ENCODE measurements at places on chromosomes 5 and 9.

- DNase-seq, result peak; percentile 44
Observed at GRCh38 chr5:57332361-57332760, 150.2 kb downstream of the ACTBL2 start.

DNA sequence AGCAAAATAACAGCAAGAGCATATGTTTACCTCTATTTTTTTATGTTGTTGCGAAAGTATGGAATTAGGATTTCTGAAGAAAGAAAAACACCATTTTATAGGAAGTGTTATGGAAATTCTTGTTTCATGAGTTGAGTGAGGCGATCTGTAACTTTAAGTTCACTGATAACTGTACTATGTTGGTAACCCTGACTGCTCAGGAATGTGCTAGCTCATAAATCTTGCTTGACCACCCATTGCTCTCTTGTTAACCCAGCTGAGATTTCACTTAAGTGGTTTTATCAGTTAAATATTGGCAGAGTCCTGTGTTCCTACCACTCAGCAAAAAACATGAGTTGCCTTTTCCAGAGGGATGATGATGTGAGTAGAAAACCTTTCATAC, 91.1 kb upstream of the STARD4 start:
- DNase-seq, result peak; percentile 23

GRCh38 chr9:82152181-82152580, 163.6 kb downstream of the SPATA31D1 start:
- no peak for DNase-seq

GRCh38 chr5:88821161-88821560, 61.8 kb downstream of the MEF2C start:
- no peak for DNase-seq

GRCh38 chr5:34538026-34538672, 118.0 kb upstream of the RAI14 start:
- DNase-seq, result no peak

DNA sequence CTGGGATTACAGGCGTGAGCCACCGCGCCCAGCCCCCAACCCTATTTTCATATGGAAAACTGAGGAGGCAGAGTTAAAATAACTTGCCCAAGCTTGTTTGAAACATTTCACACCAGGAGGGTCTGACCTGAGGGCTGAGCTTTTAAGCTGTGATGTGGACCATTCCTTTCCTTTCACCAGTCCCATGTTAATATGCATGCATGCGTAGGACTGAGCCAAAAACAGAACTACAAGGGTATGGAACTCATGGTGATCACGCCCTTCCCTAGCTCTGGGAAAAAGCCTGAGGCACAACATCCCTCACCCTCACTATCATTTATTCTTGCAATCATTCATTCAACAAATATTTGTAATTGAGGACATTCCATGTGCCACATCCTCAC, 87.4 kb upstream of the FAM169A start:
- DNase-seq, result no peak

DNA sequence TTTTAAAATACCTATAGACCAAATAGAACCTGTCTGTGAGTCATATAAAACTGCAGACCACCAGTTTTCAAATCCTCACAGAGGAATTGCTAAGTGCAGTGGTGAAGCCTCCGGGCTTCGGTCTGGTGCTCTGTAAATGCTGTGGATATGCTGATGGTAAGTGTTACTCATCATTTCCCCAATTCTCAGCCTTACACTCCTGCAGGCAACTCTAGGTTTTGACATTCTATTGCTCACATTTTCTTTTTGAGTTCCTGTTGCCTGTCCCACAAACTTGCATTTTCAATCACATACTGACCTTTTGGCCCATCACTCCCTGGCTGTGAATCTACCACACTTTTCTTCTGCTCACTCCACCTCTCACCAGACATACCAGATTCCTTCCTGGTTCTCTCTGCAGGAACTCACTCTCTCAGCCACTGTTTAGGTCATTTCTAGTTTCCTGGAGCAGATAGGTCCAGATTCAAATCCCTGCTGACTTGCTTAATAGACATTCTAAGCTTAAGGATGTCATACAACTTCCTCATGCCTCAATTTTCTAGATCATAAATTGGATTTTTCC, 192.9 kb downstream of the RAB3C start:
- no peak for DNase-seq

DNA sequence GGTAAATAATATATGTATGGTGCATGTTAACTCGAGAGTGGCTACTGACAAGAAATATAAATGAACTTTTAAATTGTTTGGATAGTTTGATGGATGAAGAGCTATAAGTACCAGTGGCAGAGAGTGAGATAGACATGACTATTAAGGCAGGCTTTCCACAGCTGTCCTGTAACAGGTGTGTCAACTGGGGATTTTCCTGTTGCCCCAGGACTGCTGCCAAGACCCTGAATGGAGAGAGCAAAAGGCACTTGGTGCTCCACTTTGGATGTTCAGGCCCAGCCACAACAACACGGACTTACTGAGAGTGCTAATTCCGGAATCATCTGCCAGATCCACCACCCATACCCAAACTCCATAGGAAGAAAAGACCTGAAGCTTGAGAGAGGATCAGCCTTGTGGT, 215.1 kb downstream of the SEC61B start:
- DNase-seq, result no peak

DNA sequence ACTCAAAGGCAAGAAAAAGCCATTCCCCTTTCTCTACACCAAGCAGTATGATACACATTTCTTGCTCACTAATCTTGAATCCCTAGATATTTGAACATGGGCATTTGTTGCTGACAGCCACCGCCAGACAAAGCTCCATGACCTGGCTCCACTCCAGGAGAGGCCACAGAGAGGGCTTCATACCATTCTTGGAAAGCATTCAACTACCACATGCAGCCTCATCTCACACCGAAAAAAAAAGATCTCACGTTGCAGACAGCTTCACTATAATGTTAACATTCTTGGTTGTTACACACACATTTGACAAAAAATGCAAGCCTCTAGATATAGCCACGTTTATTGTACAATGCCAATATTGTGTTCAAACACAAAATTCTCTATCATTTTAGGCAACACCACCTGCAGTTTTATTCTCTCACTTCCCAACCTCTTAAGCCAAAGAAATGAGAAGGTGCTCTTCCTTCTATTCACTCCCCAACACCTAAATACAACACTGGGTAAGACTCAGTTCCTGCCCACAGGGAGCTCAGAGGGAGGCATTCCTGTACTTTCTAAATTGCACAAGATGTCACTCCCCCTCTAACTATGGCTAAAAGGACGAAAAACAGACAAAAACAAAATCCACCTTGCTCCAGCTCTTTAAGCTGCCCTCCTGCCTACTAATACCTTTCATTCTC, 222.4 kb downstream of the TSSK1B start:
- peak; percentile 88 for DNase-seq

- DNase-seq, result no peak
Observed at GRCh38 chr9:75939536-75940111, 49.2 kb downstream of the PCSK5 start.

- peak; percentile 56 for DNase-seq
Observed at GRCh38 chr5:6448622-6449464, at the start of gene UBE2QL1. Gene UBE2QL1 (plus strand): TSS chr5:6448859. CDS start chr5:6448894, 35 bp downstream.

GRCh38 chr9:36078051-36078450, 41.3 kb downstream of the RECK start:
- no peak for DNase-seq

GRCh38 chr5:77145666-77146065, 58.6 kb upstream of the ZBED3 start:
- DNase-seq, result no peak

DNA sequence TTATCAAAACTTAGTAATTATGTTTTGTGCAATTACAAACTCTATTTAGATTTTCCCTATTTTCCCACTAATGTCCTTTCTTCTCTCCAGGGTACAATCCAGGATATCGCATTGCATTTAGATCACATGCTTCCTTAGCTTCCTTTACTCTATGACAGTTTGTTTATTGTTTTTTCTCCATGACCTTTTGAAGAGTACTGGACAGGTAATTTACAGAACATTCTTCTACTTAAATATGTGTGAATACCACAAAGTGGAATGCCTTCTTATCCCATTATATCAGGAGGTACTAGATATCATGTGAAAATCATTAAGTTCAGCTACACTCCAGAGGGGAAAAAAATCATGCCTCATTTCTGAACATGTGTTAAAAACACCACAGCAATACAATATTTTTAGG, 776.6 kb upstream of the CDH9 start:
- DNase-seq, result no peak

DNA sequence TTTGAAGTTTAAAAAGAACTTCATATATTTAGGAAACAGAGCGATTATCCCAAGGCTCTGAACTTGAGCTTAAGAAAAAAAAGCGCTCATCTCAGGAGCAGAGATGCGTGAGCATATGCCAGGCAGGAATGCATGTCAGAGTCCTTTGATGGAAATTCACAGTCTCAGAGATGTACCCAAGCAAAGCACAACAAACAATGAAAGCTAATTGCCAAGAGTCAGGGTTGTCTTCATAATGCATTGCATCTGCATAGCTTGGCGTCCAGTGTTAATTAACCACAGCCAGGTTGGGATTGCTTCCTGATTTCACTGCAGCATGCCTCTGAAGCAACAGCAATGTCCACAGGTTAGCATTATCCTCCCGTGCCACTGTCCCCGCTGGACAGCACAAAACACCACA, 907.0 kb upstream of the DMAC1 start:
- DNase-seq, result no peak

DNA sequence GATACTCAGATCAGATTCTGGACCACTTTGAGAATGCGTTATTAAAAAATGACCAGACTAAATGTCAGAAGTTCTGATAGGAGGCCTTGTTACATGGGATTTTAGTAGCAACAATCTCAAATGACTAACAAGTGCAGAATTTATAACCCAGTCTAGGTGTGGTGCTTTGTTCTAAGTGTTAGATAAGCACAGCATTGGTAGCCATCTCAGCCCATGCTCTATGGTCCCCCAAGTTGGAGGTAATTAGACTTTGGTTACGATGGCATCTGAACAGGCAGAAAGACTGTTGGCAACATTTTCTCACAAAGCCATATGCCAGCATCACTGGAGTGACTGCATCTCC, 140.4 kb upstream of the RPS23 start:
- no peak for DNase-seq

GRCh38 chr5:33662722-33663427, 222.1 kb downstream of the TARS1 start:
- DNase-seq, result no peak

GRCh38 chr5:76479973-76480667, 77.0 kb downstream of the IQGAP2 start:
- no peak for DNase-seq

DNA sequence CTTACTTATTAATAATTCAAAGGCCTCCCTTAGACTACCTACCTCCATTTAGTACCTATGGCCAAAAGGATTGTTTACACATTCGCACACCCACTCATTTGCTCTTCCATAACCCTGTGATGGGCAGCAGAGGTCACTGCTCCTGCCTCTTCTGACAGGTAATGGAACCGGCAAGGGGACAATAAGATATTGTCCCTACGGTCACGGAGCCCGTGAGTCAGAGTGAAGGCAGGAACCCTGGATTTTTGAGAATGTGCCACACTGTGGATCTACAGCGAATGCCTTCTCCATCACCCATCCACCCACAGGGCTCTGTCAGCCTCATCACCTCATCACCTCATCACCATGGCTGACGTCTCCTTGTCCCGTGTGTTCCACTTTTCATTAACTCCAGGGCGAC, 132.3 kb downstream of the MYO10 start:
- no peak for DNase-seq

DNA sequence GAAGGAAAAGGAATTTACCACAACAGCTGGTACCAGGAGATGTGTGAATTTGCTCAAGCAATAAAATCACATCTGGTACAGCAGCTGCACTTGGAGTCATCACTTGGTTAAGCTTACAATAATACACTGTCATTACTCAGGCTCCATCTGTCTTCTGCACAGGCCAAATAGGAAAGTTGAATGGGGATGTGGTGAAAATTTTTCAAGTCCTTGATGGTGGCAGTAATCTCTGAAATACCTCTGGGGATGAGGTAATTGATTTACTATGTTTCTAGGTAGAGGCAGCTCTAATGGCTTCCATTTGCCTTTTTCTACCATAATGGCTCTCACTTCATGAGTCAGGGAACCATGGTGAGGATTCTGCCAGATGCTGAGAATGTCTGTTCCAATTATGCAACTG, 206.8 kb upstream of the ATP10B start:
- no peak for DNase-seq

- DNase-seq, result no peak
Observed at GRCh38 chr5:80041527-80041926, 6.4 kb downstream of the THBS4 start.
